ENCODE measurements at places on chromosomes 11 and 22.

GRCh38 chr11:92681586-92681985 lies 287.9 kb upstream of the MTNR1B start:
- DNase-seq = no peak

DNA sequence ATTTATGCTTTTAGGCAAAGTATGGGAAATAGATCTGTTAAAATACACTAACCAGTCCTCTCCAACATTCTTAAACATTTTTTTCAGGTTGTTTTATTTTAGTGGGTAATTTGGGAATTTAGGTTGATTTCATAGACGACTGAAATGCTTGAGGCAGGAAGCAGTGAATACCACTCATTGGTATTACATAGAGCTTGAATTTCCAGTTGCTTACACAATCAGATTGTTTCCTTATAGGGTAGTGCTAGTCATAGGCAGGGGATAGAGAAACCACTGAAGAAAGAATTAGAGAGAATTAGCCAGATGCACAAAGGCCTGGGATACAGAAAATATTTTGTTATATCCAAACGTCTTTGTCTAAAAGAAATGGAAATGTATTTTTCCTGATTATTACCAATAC lies 23.9 kb upstream of the LYVE1 start:
- DNase-seq = no peak

DNA sequence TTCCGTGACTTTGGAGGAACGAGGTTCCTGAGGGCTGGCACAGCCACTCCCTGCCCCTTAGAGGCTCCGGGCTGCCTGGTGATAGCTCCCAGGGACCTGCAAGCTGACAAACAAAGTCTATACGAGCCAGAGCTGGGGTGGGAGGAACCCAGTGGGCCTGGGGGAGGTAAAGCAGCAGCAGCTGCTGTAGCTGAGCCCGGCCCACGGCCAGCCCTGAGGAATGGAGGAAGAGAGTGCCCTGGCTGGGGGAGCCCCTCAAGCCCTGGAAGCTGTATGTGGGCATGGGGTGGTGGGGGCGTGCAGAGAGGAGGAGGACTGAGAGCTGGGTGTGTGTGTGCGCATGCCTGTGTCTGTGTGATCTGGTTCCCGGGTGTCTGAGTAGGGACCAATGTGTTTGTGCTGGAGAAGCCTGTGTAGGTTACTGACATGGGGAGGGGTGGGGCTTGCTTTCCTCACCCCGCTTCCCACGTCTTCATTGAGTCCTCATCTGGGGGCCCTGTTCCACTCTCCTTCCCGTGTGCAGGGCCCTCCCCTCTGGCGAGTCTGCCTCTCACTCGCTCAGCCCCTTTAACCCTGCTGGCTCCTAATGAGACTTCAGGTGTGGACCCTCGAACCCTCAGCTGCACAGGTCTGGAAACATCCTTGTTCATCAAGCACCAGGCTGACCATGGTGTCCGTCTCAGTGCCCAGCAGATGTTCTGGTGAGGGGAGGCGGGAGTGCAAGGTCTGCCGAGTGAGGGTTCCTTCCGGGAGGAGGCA lies 10.8 kb downstream of the ST3GAL4 start:
- DNase-seq = no peak

DNA sequence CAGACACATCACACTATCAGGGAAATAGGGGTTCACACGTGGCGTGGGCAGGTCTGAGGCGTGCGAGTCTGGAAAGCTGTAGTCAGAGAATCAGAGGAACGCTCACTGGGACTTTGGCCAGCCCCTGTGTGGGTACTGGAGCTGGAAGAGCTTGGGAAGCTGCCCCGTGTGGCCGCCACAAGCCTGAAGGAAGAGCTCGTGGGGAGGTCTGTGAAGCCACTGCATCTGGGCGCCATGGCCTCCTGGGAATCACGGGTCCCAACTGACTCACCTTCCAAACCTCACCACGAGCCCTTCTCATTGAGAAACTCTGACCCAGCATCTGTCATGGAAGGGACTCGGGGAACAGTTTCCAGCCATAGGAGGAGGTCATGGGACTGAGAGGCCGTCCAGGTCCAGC lies 5.9 kb upstream of the MRGPRF start:
- no peak for DNase-seq

DNA sequence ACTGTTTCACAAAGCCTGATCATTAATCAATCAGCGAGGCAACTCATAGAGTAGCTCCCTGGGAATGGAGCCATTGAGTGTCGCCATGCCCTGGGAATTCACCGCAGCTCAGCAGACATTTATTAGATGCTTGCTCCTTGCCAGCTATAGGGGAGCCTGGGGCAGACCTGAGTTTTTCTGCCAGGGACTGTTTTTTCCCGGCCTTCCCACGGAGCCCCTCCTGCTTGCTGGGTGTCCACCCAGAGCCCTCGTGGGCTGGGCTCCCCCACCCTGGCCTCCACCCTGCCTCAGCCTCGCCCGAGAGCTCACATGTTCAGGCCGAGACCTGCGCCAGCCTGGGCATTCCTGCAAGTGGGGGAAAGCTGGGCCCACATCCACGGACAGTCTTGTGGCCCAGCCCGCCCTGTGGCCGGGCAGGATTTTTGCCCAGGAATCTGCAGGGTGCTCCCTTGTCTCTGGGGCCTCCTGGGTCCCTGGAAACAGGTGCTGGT lies 64.9 kb downstream of the SMIM38 start:
- no peak for DNase-seq

- DNase-seq = no peak
Observed at GRCh38 chr11:36247493-36247892, 41.7 kb downstream of the COMMD9 start.

GRCh38 chr22:37485395-37486223 lies 575 bp downstream of the MFNG start:
- no peak for DNase-seq

All from urothelium cell line (cell line).